ENCODE measurements at places on chromosomes 4 and X. TPM values are rescaled to one million over a fixed set of nuclear protein-coding genes. Genes with fewer than 3 reads are reported as not detected.

- DNase-seq = peak; percentile 31
Measured at GRCh38 chr4:25320773-25321172, 8.2 kb downstream of the ZCCHC4 start.

DNA sequence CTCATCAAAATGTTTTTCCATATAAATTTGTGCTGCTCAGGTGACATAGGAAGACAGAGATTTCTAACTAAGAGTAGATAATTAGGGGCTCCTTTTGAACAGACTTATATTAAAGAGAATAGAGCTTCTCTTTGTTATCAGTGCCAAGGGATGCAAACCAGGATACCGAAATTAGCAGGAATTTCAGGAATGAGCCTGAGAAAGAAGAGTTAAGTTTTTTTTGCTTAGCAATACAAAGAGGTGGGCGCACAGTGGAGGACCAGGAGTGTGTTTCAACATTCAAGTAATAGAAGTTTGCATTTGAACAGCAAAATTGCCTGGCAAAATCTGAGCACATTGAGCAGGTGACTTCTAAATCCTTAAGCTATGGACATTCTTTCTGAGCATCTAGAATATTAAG is 541.3 kb downstream of the GBA3 start:
- no peak for DNase-seq

DNA sequence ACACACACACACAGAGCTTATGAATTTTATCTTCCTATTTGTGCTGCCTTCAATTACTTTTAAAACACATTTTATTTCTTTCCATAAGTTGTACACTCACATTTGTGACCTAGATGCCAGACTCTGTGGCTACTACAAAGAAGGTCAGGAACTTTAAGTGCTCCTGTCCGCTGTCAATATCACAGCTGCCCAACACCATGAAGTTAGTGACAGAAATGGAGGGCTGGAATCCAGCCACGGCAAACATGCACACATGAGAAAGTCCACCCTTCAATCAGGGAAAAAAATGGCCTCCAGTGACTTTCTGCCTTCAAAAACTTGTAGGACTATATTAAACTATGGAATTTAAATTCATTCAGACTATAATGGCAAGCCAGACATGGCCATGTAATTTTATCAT is 334.4 kb upstream of the FSTL5 start:
- DNase-seq = no peak

DNA sequence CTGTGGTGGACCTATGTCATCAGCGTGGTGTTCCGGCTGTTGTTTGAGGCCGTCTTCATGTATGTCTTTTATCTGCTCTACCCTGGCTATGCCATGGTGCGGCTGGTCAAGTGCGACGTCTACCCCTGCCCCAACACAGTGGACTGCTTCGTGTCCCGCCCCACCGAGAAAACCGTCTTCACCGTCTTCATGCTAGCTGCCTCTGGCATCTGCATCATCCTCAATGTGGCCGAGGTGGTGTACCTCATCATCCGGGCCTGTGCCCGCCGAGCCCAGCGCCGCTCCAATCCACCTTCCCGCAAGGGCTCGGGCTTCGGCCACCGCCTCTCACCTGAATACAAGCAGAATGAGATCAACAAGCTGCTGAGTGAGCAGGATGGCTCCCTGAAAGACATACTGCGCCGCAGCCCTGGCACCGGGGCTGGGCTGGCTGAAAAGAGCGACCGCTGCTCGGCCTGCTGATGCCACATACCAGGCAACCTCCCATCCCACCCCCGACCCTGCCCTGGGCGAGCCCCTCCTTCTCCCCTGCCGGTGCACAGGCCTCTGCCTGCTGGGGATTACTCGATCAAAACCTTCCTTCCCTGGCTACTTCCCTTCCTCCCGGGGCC is 1.2 kb downstream of the GJB1 start:
- no peak for DNase-seq

Gene HTT
- total RNA-seq = 97.9 TPM

Gene TMEM255A
- not detected for total RNA-seq

Gene HTN3
- total RNA-seq = not detected

Gene STPG2
- not detected for total RNA-seq

Gene CHRDL1
- total RNA-seq = not detected

Data from activated T-cell treated with anti-CD3 and anti-CD28 coated beads, Interleukin-2, amount 50 U/mL, for 72 hours (primary cell).